ENCODE measurements at places on chromosomes 16 and 17. TPM values are rescaled to one million over a fixed set of nuclear protein-coding genes. Genes with fewer than 3 reads are reported as not detected.

ITPRIPL2 gene
- total RNA-seq = 113 TPM

DNA sequence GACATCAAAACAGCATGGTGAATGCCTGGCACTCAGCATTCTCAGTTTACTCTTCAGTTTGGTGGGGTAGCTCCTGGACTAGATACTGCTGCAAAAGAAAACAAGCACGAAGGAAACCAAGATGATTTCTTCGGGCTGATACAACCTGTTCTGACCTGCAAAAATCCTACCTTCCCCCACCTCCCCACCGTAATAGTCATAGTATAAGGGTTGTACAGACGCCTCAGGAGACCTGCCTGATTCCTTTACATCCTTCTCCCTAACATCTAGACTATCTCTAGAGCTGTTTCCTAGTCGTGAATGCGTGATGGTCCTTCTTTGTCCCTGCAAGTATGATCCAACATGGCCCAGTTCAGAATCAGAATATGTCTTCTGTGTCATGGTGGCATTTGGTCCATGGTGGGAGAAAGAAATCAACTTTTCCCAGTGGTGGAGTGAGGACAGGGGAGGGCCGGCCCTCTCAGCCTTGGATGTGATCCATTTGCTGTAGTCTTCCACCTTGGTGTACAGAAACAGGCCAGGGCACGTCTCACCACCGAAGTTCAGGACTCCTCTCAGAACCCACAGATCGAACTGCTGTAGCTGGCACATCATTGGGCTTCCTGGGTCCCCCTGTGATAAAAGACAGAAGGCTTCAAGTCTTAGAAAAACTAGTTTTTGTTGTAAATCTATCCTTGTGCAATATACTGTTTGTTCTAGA, 14.5 kb downstream of the PRSS54 start:
- no peak for DNase-seq

PDILT gene
- total RNA-seq = not detected

- DNase-seq = no peak
These were observed 297.7 kb downstream of the SEC14L1 start for GRCh38 chr17:77438241-77439188.
